ENCODE measurements at places on chromosomes 13 and 19.
A peak's percentile ranks its signal among the peaks of the same experiment; 100 is the strongest.

DNA sequence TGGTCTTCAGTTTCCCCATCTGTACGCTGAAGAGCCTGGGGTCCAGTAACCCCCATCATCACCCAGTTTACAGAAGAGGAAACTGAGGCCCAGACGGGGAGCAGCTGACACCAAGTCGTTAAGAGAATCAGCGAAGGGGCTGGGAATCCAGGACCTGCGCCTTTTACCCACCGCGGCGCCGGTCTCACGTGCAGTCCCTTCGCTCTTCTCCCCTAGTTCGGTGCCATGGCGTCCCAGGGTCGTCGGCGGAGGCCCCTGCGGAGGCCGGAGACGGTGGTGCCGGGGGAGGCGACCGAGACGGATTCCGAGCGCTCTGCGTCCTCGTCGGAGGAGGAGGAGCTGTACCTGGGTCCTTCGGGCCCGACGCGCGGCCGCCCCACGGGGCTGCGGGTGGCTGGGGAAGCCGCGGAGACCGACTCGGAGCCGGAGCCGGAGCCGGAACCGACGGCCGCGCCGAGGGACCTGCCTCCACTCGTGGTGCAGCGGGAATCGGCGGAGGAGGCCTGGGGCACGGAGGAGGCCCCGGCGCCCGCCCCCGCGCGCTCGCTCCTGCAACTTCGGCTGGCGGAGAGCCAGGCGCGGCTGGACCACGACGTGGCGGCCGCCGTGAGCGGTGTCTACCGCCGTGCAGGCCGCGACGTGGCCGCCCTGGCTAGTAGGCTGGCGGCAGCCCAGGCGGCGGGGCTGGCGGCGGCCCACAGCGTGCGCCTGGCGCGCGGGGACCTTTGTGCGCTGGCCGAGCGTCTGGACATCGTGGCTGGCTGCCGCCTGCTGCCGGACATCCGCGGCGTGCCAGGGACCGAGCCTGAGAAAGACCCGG is 698 bp downstream of the BLOC1S3 start:
- DNase-seq, result peak; percentile 50

GRCh38 chr13:112957295-112957677 is 11.7 kb upstream of the MCF2L start:
- DNase-seq, result no peak

GRCh38 chr19:38057959-38058690 is 151.1 kb downstream of the SIPA1L3 start:
- no peak for DNase-seq

- DNase-seq, result no peak
Measured at GRCh38 chr19:7113233-7113632, 43.7 kb downstream of the ZNF557 start.

DNA sequence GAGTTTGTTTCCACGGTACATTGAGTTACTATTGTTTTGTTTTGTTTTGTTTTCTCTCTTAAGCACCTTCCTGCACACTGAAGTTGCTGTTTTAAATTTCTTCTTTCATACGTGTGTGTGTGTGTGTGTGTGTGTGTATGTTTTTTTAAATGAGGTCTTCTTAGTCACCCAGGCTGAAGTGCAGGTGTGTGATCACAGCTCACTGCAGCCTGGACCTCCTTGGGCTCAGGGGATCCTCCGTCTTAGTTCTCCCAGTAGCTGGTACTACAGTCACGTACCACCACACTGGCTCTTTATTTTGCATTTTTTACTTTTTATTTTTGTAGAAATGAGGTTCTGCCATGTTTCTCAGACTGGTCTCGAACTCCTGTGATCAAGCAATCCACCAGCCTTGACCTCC is 20.8 kb upstream of the ZNF429 start:
- DNase-seq, result no peak

DNA sequence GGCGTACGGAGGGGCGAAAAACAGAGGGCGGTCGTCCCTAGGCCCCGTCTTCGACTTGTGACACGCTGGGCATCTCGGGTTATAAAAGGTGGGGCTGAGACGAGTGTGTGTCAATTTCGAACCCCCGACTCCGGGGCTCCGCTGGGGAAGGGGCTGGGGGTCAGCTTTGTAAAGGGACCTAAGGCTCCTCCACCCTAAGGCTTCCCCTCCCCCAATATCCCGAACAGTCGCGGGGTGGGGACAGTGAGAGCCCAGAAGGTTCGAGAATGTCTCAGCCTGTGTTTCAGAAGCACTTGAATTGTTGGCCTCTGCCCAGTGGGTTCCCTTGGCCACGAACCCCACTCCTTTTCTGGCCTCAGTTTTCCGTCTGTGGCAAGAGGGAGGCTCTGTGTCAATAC is 450 bp downstream of the SELENOW start:
- peak; percentile 26 for DNase-seq

GRCh38 chr19:48530066-48530720 is 18.6 kb upstream of the LMTK3 start:
- peak; percentile 52 for DNase-seq

GRCh38 chr13:31431722-31432137 is 232.0 kb downstream of the B3GLCT start:
- DNase-seq, result peak; percentile 54
